ENCODE measurements at places on chromosomes 2 and 18.

DNA sequence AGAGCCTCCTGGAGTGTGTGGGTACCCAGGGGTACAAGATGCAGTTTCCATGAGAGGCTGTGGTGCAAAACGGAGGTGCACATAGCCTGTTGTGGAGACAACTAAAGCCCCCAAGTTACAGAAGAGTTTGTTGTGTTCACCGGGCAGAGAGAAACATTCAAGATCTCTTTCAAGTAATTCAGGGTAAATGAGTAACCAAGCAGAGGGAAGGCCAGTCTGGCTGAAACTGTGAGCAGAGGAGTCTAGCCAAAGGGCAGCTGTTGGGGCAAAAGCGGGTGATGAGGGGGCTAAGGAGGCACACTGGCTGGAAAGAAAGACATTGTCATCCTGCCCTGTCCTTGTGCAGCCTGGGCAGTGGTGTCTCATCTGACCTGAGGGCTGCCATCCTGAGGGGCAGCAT lies 52.0 kb downstream of the CXCR4 start:
- DNase-seq, result no peak

GRCh38 chr2:138430181-138430580 lies 71.4 kb upstream of the SPOPL start:
- no peak for DNase-seq

DNA sequence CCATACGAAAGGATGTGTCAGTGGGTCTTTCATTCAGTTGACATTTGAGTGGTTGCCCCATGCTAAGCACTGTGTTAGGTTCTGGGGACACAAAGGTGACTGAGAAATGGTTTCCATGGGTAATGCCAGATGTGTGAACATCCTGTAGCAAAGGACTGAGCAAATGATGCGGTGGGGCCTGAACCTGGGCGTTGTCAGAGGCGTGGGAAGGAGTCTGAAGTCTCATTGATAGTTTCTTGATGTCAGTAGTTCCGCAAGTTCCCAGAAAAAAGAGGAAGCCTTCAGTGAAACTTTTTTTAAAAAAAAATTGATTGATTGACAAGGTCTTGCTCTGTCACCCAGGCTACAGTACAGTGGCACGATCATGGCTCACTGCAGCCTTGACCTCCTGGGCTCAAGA lies 56.9 kb downstream of the LIMS1 start:
- DNase-seq, result no peak

GRCh38 chr2:158712791-158713522 lies 82.2 kb upstream of the DAPL1 start:
- no peak for DNase-seq

- no peak for DNase-seq
Measured at GRCh38 chr18:76619621-76620315, 124.7 kb upstream of the ZNF516 start.

GRCh38 chr2:196277002-196277401 lies 105.6 kb upstream of the STK17B start:
- DNase-seq, result peak; percentile 90

DNA sequence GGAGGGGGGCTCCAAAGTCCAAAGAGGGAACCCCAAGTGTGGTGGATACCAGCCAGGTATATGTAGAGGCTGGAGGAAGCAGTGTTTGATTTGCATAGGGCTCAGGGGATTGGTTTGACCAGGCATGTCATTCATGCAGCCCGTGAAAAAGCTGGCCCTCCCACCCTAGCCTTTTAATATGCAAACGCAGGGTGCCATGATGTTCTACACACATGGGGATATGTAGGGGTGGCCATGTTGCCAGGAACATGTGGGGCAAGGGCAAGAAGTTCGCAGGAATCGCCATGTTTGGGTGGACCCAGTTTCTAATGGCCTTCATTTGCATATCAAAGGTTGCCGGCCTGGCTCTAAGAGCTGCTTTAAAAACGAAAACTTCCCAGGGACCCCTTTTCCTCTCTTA lies 33.6 kb downstream of the B3GNT7 start:
- DNase-seq, result peak; percentile 55

- no peak for DNase-seq
Measured at GRCh38 chr18:58466636-58467205, 162.2 kb downstream of the ALPK2 start.

- no peak for DNase-seq
Measured at GRCh38 chr2:1837458-1837857, 93.1 kb upstream of the PXDN start.

- DNase-seq, result no peak
Measured at GRCh38 chr2:63218800-63219526, 168.3 kb downstream of the OTX1 start.
